ENCODE measurements at places on chromosomes 5 and 9.

GRCh38 chr5:94793816-94794198, 175.3 kb downstream of the SLF1 start:
- no peak for DNase-seq

DNA sequence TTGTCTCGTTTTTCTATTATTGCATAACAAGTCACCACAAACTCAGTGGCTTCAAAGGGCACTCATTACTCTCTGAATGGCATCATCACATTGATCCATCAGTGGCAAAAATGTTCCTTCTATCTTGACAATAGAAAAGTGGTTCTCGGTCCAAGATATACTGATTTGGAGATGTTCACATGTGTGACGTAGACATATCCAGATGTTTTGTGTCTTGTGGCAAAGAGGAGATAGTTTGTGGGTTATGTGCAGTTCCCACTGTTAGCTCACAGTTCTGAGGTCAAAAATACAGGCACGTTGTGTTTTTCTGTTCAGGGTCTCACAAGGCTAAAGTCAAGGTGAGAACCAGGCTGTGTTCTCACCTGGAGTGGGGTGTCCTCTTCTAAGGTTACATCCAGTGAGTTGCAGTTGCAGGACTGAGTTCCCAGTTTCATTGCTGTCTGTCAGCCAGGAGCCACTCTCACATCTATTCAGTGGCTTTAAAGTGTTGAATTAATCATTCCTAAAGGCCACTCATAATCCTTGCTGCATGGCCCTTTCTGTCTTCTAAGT, 55.3 kb downstream of the GAS1 start:
- no peak for DNase-seq

DNA sequence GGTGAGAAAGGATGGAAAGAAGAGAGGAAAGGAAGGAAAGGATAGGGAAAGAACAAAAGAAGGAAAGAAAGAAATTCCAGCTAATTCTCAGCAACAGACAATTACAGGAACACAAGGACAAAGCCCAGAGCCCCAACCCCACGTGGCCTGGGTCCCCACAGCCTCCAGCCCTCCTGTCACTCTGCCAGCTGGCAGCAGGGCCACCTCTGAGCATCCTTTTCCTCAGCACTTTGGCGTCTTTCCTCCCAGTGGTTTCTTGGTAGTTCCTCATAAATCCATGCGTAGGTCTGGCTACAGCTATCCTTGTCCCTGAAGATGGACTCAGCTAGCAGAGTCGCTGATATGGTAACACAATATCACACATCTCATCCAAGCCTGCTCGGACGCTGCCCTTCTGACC, 28.3 kb downstream of the ADAMTS2 start:
- DNase-seq = no peak

GRCh38 chr9:88995627-88996026, 4.4 kb downstream of the S1PR3 start:
- peak; percentile 19 for DNase-seq

DNA sequence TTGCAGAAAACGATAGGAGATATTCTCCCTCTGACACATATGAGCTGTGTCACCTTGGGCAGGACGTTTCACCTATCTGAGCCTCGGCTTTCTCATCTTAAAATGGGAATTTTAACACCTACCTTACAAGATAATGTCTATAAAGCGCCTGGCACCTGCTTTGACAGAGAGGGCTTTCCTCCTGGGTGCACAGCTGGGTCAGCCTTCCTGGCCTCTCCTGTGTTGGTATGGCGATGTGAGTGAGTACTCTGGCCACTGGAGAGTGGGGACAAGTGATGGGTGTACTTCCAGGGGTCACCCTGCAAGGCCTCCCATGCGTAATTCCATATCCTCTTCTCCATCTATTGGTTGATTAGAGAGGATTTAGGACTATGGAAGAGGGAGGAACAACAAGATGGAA, 113.1 kb upstream of the SMIM23 start:
- no peak for DNase-seq

DNA sequence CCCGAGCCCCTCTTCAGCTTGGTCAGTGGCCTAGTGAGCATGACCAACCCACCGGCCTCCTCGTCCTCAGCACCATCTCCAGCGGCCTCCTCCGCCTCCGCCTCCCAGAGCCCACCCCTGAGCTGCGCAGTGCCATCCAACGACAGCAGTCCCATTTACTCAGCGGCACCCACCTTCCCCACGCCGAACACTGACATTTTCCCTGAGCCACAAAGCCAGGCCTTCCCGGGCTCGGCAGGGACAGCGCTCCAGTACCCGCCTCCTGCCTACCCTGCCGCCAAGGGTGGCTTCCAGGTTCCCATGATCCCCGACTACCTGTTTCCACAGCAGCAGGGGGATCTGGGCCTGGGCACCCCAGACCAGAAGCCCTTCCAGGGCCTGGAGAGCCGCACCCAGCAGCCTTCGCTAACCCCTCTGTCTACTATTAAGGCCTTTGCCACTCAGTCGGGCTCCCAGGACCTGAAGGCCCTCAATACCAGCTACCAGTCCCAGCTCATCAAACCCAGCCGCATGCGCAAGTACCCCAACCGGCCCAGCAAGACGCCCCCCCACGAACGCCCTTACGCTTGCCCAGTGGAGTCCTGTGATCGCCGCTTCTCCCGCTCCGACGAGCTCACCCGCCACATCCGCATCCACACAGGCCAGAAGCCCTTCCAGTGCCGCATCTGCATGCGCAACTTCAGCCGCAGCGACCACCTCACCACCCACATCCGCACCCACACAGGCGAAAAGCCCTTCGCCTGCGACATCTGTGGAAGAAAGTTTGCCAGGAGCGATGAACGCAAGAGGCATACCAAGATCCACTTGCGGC, 1.8 kb downstream of the EGR1 start:
- DNase-seq = no peak

DNA sequence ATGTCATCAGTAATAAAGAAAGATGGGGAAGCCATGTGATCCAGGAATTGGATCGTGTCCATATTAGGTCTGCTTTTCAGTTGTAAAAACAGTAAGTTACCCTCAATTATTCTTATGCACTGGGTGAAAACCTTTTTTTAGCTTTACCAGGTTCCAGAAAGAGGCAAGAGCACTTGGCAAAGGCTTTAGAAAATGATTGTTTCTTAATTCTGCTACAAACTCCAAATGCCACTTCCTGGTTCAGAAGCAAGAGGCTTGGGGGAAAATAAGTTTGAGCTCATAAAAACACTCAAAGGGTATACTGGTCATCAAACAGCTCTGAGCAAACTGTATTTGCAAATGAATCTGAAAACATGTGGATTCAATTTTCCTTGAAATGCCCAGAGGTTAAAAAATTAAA, 615.6 kb downstream of the EBF1 start:
- DNase-seq = no peak

Data from NCI-H1694 (cell line).